Fibroblast of skin of left biceps (primary cell): ENCODE measurements at places on chromosomes 11 and 22.

DNA sequence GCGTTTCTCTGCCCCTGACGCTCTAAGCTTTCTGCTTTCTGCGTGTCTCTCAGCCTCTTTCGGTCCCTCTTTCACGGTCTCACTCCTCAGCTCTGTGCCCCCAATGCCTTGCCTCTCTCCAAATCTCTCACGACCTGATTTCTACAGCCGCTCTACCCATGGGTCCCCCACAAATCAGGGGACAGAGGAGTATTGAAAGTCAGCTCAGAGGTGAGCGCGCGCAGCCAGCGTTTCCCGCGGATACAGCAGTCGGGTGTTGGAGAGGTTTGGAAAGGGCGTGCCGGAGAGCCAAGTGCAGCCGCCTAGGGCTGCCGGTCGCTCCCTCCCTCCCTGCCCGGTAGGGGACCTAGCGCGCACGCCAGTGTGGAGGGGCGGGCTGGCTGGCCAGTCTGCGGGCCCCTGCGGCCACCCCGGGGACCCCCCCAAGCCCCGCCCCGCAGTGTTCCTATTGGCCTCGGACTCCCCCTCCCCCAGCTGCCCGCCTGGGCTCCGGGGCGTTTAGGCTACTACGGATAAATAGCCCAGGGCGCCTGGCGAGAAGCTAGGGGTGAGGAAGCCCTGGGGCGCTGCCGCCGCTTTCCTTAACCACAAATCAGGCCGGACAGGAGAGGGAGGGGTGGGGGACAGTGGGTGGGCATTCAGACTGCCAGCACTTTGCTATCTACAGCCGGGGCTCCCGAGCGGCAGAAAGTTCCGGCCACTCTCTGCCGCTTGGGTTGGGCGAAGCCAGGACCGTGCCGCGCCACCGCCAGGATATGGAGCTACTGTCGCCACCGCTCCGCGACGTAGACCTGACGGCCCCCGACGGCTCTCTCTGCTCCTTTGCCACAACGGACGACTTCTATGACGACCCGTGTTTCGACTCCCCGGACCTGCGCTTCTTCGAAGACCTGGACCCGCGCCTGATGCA lies at the start of gene MYOD1:
Gene MYOD1, plus strand, starts transcription at position 544 of the 910 bp plus-strand sequence. Its CDS starts 212 bp downstream, at position 756.
- no peak for DNase-seq

GRCh38 chr22:23305321-23305910 lies 125.1 kb downstream of the BCR start:
- no peak for DNase-seq

DNA sequence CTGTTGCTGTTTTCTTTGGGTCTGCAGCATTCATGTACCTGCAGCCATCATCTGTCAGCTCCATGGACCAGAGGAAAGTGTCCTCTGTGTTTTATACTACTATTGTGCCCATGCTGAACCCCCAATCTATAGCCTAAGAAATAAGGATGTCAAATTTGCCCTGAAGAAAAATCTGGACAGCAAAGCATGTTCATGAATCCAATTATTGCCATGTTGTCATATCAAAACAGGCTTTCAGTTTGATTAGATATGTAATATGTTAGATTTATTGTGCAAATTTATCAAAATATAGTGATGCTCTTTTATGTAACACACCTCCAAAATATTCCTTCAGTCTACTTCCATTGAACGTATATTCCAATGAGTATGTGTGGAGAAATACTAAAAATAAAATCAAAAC lies 15.4 kb upstream of the OR8G1 start:
- no peak for DNase-seq

DNA sequence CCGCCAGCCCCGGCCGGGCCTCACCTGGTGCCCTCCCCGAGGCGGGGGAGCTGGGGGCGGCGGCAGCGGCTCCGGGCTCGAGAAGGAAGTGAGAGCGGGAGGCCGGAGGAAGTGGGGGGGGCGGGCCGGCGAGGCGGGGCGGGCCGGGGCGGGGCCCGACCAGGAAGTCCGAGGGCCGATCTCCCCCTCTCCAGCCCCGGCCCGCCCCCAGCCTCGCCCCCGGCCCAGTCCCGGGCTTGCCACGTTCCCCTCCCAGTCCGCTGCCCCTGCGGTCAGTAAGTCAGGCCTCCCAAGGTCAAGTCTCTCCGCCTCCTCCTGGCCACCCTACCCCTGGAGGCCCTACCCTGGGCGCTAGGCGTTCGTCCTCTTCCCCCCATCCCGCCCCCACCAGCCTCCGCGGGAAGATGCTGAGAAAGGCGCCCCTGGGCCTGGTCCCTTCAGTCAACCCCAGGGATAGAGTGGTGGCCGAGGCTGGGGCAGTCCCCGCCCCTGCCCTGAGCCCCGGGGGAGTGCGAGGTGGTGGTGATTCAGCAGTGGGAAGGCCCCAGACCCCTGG lies at the start of gene RHOG:
Gene RHOG, minus strand, starts transcription at position 90 of the 556 bp plus-strand sequence. CDS start 12,821 bp downstream, outside the sequence.
- DNase-seq: no peak

- DNase-seq: no peak
Observed at GRCh38 chr11:1854132-1854948, 1.5 kb downstream of the LSP1 start.

DNA sequence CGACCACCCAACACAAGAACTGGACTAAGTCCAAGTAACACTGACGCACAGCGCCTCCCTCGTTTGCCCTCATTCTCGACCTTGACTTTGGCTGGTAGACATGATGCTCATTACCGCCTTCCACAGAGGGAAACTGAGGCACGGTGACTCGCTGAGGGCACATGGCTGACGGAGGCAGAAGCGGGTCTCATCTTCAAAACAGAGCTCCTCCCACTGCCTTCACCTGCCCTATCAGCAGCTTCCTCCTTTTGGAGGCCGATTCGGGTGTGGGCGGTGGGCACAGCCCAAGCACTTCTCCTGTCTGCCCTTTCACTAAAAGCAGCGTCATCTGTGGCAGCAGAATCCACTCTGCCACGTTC lies 2.0 kb upstream of the KMT5B start:
- DNase-seq: no peak

- DNase-seq: peak; percentile 3
Observed at GRCh38 chr11:61037441-61038093, 64.7 kb upstream of the CD5 start.

DNA sequence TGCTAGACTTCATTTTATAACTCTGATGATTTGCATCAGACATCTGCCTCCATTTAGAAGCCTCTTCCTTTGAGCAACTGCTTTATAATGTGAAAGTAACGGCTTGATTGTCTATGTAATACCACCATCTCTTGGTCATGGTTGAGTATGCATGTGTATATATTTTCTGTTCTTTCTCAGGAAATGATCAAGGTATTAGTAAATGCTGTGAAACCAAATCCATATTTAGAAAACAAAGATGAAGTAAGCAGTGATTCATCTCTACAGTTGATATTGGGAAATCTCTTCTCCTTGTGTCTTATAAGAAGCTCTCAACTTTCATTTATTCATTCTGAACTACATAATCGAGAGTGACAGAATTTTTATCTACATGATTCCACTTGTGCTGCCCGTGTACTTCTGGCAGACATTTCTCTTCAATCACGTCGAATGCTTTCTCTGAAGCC lies 104.6 kb upstream of the ANO3 start:
- DNase-seq: peak; percentile 79

DNA sequence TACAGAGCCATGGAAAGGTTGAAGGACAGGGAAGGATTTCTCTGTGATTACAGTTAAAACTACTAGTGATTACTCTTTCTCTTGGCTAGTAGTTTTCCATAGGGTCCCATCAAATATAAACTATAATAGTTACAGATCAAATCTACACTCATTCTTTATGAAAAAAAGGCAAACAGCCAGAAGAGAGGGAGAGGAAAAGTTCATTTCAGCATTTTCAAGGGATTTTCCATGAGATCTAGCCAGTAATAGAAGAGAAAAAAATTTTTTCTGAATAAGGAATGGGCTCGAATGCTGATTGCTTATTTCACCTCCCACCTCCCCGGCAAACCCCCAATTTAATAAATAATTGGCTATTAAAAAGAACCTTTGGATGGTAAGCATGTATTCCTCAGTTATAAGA lies 74.8 kb upstream of the BLID start:
- no peak for DNase-seq

- no peak for DNase-seq
Observed at GRCh38 chr11:13347901-13348300, 70.3 kb downstream of the BMAL1 start.

GRCh38 chr11:75918331-75918730 lies 103.3 kb downstream of the UVRAG start:
- DNase-seq: no peak

DNA sequence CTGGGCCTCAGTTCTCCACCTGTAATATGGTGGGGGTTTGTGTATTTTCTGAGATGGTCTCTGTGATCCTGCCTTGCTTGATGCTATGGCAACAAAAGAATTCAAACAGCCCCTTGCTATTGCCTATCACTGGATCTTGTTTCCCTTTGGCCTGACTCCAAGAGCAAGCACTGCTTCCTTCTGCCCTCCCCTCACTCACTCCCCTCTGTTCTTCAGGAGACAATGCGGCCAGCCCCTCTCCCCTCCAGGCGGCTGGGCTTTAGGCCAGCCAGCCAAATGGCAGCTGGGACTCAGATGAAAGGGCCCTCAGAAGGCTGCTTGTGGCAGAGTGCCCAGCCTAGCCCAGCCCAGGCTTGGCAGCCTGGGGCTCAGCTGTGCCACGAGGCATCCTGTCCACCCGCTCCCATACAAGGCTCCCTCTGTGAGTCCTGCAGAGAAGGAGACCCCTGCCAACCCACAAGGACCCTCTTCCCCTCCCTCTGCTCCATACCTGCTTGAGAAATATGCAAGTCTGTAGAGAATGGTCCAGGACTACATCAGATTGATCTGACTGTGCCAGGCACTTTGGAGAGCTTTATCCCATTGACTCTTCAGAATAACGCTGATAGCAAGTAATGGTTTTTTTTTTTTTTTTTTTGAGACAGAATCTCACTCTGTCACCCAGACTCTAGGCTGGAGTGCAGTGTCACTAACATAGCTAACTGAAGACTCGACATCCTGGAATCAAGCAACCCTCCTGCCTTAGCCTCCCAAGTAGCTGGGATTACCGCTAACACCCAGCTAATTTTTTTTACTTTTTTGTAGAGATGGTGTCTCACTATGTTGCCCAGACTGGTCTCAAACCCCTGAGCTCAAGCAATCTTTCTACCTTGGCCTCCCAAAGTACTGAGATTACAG lies 7.6 kb upstream of the KCTD14 start:
- peak; percentile 36 for DNase-seq
